ENCODE measurements at places on chromosomes 5 and 9. TPM values are rescaled to one million over a fixed set of nuclear protein-coding genes. Genes with fewer than 3 reads are reported as not detected.

Gene GALNT12
- 9.4 TPM for total RNA-seq

Gene NUTM2G
- not detected for total RNA-seq

Gene NPDC1
- 3.4 TPM for total RNA-seq

Gene EMB
- 199 TPM for total RNA-seq

DNA sequence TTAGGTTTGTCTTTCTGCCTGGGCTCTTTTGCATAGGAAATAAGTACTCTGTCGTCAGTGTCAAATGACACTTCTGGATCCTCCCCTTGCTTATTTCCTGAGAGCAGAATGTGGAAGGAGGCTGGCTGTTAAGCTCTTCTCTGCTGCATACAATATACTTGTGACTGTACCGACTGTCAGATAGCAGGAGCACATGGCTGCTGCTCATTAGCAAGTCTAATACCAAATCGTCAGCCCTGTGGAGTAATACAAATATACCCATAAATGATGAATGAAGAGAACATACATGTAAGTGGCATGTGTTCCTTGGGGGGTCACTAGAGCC lies at the start of gene GPR151:
Gene GPR151 (minus strand): TSS at position 40 of the 325 bp plus-strand sequence. CDS start 77 bp downstream, outside the sequence.
- no peaks in the 10 kb centered on the region for H3K27me3 ChIP-seq
- no peak within 1 kb of the TSS for H3K4me3 ChIP-seq
- DNase-seq = no peak
- no peak within 1 kb of the TSS for H3K27ac ChIP-seq

DNA sequence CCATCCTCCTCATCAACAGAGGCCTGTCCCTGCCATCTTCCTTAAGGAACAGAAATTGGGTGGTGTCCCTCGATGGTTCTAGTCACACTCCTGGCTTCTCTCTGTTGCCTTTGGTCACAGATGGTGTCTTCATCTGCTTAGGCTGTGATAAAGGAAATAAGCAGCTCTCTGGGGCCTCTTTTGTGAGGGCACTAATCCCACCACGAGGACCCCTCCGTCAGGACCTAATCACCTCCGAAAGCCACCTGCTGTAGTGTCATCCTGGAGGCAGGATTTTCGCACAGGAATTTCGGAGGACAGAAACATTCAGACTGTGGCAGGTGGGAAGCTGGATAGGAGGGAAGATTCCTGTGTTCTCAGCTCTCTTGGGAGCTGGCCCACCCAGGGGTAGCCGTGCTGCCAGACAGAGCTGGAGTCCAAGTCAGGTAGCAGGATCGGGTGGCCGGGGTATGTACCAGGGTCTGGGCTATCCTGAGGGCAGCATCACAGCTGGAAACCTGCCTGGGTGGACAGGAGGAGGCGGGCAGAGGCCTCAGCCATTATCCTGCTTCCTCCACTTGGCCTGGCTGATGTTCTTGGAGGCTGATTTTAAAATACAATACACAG lies 59.5 kb downstream of the ANKRD33B start:
- H3K4me3 ChIP-seq = no peak overlapping the region
- no peak for DNase-seq
- no peaks in the 10 kb centered on the region for H3K36me3 ChIP-seq
- no peaks in the 10 kb centered on the region for H3K27me3 ChIP-seq
- peaks cover 11% of the 10 kb centered on the region for H3K4me1 ChIP-seq
- no peak overlapping the region for H3K27ac ChIP-seq

GRCh38 chr5:133581918-133582317 lies 30.4 kb downstream of the FSTL4 start:
- H3K27me3 ChIP-seq = peaks cover 6% of the 10 kb centered on the region
- no peak overlapping the region for H3K27ac ChIP-seq
- no peaks in the 10 kb centered on the region for H3K4me1 ChIP-seq

DNA sequence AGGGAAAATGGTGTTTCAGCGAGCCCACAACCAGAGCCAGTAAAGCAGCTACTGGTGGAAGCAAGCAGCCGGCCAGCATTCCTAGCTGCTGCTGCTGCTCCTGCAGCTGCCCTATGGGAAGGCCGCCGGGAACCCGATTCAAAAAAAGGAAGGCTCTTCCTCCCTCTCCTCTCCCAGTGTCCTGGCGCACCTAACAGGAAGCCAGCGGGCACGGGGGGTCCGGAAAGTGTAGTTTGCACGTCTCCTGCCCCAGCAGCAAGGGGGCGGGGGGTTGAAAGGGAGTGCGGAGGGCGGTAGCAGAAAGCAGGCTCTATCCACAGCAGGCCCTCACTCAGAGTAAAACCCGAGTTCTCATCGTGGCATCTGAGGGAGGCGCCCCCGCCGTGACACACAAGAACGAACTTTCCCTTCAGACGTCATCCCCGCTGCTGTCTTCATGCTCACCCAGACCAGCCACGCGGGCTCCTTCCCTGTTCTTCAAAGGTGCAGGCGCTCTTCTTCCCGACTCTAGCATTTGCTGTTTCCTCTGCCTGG lies 16.5 kb downstream of the GRXCR2 start:
- no peak overlapping the region for H3K27ac ChIP-seq
- no peaks in the 10 kb centered on the region for H3K36me3 ChIP-seq
- no peak for DNase-seq
- H3K4me1 ChIP-seq = peaks cover 9% of the 10 kb centered on the region
- H3K4me3 ChIP-seq = no peak overlapping the region
- H3K27me3 ChIP-seq = no peaks in the 10 kb centered on the region

GRCh38 chr5:21701317-21701716 lies 1151.8 kb downstream of the CDH12 start:
- H3K27me3 ChIP-seq = no peaks in the 10 kb centered on the region
- no peaks in the 10 kb centered on the region for H3K36me3 ChIP-seq
- no peak overlapping the region for H3K27ac ChIP-seq
- no peak overlapping the region for H3K4me3 ChIP-seq
- no peaks in the 10 kb centered on the region for H3K4me1 ChIP-seq

- H3K27ac ChIP-seq = peak overlapping the region; percentile 60
- peaks cover 9% of the 10 kb centered on the region for H3K4me1 ChIP-seq
- H3K27me3 ChIP-seq = no peaks in the 10 kb centered on the region
- peak; percentile 40 for DNase-seq
Measured at GRCh38 chr5:172910828-172911627, 48.2 kb upstream of the RPL26L1 start.

- no peaks in the 10 kb centered on the region for H3K27me3 ChIP-seq
Measured at GRCh38 chr5:168813184-168813968, 234.2 kb upstream of the PANK3 start.

- no peak overlapping the region for H3K27ac ChIP-seq
- H3K4me1 ChIP-seq = no peaks in the 10 kb centered on the region
- H3K36me3 ChIP-seq = no peaks in the 10 kb centered on the region
- no peaks in the 10 kb centered on the region for H3K27me3 ChIP-seq
Measured at GRCh38 chr5:57761513-57761912, 278.9 kb upstream of the ACTBL2 start.

All from natural killer cell (primary cell).